ENCODE measurements at places on chromosomes 16 and 17.

DNA sequence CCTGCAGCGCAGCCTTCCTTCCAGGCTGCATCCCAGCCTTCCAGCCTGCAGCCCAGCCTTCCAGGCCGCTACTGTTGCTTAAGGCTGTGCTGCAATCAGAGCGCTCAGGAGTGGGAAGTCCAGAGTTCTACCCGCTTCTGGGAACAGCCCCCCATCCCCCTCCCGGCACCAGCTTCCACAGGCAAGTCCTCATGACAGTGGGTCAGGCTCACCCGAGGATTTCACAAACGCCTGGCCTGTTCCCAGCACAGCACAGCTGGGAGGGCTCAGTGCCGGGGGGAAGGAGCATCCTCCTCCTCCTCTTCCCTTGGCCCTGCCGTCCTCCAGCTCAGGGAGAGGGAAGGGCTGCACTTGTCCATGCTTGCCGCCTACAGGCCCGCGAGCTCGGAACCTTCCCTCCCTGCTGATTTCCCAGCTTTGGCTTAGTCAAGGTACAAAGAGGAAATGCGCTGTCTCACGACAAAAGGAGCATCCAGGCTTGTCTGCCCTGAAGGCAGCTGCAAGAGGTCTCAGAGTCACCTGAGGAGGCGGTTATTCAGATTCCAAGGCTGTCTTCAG is 8.3 kb downstream of the SOCS3 start:
- no peak for DNase-seq

GRCh38 chr17:6514371-6514770 is 42.0 kb downstream of the PITPNM3 start:
- DNase-seq, result no peak

- no peak for DNase-seq
Observed at GRCh38 chr17:4444782-4445473, 11.2 kb downstream of the SPNS3 start.

DNA sequence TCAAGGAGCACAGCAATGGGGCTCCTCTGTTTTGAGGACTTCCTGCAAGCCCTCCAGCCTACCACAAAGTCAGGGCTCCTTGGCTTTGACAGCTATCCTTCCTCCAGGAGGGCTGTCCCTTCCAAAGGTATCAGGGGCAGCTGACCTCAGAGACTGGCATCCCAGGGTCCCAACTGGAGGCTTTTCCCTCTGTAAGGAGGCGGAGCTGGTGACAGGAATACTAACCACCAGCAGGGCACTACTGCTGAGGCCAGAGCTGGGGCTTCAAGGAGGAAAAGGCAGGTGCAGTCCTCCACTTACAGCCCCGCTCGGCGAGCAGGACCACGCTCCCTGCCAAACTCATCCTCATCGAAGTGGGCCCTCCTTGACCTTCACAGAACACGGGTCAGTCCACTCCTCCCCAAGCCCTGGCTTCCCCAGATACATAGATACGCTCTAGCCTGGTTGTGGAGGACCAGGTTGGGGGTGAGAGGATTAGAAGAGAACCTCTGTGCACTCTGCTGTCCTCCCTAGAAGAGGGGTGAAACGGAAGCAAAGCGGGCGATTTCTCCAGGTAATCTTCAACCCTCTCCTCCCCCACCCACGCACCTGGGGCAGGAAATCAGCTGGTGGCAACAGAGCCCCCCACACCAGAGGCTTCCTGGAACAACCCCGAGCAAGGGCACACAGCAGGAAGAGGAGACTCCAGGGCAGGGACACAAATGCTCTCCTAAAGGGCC is 20.5 kb downstream of the ST3GAL2 start:
- no peak for DNase-seq

DNA sequence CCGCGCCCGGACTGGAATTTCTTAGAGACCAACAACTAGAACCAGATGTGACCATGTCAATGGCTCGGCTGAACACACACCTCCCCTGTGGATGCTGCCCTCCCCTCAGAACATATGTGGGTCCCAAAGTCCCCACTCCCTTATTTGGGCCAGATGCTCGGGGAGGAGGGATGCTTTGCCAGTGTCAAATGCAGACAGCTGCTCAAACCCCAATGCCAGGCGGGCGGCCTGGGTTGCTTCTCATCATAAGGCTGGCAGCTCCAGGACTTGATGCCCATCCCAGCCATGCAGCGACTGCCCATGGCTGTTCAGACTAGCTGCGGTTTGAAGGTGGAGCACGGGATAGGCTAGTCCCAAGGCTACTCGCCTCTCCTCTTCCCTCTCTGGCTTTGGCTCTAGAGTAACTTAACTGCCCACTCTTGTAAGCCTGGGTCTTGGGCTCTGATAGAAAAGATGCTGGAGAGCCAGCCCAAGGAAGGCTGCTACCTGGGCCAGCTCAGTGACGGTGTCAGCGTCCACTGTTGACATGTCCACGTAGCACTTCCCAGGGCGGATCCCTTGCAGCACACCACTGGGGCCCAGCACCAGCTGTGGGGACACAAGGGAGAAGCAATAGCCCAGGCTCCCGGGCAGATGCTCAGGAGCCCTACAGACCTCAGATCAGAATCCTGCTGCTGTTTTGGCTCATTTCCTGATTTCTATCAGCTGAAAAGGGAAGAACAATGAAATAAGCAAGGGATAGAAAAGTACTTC is 11.0 kb upstream of the ROGDI start:
- DNase-seq, result no peak

- no peak for DNase-seq
Observed at GRCh38 chr16:10121491-10121890, 60.7 kb downstream of the GRIN2A start.

DNA sequence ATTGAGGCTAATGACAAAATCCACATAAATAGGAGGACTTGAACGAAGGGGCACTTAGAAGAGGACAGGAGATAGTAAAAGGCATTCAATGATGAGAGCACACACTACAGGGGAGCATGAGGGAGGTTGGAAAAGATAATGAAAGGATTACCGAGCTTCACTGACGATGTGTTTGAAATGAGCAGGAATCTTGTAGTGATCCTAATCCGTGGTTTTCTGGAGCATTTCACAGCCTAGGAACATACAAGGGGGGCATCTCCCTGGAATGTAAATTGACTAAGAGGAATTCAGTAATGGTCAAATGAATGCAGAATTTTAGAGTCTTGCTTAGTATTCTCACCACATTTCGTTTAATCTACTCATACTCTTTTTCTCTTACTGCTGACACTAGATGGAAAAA is 5.2 kb downstream of the ATMIN start:
- no peak for DNase-seq

DNA sequence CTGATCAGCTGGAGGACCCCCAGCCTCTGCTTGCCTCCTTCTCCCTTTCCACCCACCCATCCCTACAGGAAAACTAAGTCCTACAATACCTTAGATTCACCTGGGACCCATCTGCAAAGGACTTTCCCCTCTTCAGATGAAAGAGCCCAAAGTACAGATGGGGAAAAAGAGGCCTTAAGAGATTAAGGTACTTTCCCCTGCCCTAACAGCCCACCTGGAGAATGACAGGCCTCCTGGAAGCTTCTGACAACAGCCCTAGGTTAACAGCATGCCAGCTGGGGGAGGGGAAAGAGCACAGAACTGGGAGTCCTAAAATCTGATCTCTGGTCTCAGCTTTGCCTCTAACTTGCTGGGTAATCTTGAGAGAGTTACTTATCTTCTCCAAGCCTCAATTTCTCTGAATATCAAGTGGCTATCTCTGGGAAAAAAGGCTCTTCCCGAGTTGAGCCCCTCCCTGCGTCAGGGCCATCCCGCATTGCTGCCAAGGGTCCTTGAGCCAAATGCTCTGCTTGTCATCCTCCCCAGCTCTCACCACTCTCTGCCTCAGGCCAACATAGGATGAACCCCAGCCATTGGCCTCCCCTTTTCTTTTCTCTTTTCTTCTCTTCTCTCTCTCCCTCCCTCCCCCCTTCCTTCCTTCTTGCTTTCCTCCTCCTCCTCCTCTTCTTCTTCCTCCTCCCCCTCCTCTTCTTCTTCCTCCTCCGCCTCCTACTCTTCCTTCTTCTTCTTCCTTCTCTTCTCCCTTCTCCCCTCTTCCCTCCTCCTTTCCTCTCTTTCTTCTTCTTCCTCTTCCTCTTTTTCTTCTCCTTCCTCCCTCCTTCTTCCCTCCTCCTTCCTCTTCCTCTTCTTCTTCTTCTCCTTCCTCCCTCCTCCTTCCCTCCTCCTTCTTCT is 22.5 kb upstream of the SP6 start:
- no peak for DNase-seq

Data from activated CD4-positive, alpha-beta T cell treated with anti-CD3 and anti-CD28 coated beads, Interleukin-2, amount 50 U/mL, for 4 hours (primary cell).